CD4-positive, alpha-beta T cell (primary cell): ENCODE measurements at places on chromosomes 4 and X. TPM values are rescaled to one million over a fixed set of nuclear protein-coding genes. Genes with fewer than 3 reads are reported as not detected.
A peak's percentile ranks its signal among the peaks of the same experiment; 100 is the strongest.

GRCh38 chrX:16479206-16479869 lies 170.6 kb upstream of the S100G start:
- no peak overlapping the region for H3K27ac ChIP-seq
- no peaks in the 10 kb centered on the region for H3K27me3 ChIP-seq
- no peaks in the 10 kb centered on the region for H3K36me3 ChIP-seq
- H3K4me3 ChIP-seq = no peak overlapping the region
- DNase-seq = no peak

- DNase-seq = no peak
- H3K4me3 ChIP-seq = no peak overlapping the region
- no peak overlapping the region for H3K27ac ChIP-seq
Observed at GRCh38 chr4:186819342-186820086, 95.9 kb upstream of the FAT1 start.

- H3K27ac ChIP-seq = no peak overlapping the region
- H3K36me3 ChIP-seq = no peaks in the 10 kb centered on the region
- no peak for DNase-seq
- H3K4me3 ChIP-seq = no peak overlapping the region
Observed at GRCh38 chr4:5511791-5512190, 196.6 kb downstream of the EVC2 start.

DNA sequence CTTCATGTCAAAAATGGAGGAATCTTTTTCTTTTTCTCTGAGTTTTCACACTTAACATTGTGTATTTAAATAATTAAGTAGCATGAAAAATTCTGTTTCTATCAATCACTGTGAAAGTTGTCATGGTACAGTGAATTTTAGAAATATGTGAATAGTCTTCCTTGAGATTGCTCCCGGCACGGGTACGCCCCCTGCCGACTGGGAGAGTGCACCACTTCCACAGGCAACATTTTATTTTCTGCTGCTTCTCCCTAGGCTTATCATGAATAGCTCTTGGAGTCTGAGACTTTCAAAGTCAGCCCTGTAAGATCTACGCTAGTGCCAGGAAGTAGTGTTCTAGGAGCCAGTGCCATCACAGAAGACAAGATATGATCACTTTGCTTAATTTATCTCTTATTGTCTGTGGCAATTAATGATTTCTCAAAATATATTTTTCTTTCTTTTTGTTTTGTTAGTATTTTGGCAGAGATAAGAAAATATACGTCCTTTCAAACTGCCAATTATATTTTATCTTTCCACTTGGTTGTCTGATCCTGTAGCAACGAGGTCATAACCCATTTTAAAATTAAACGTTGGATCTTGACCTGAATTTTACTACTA lies 763.8 kb upstream of the AADAT start:
- H3K36me3 ChIP-seq = no peaks in the 10 kb centered on the region
- no peaks in the 10 kb centered on the region for H3K27me3 ChIP-seq
- no peak overlapping the region for H3K27ac ChIP-seq
- no peak overlapping the region for H3K4me3 ChIP-seq
- H3K4me1 ChIP-seq = no peaks in the 10 kb centered on the region
- no peak for DNase-seq

DNA sequence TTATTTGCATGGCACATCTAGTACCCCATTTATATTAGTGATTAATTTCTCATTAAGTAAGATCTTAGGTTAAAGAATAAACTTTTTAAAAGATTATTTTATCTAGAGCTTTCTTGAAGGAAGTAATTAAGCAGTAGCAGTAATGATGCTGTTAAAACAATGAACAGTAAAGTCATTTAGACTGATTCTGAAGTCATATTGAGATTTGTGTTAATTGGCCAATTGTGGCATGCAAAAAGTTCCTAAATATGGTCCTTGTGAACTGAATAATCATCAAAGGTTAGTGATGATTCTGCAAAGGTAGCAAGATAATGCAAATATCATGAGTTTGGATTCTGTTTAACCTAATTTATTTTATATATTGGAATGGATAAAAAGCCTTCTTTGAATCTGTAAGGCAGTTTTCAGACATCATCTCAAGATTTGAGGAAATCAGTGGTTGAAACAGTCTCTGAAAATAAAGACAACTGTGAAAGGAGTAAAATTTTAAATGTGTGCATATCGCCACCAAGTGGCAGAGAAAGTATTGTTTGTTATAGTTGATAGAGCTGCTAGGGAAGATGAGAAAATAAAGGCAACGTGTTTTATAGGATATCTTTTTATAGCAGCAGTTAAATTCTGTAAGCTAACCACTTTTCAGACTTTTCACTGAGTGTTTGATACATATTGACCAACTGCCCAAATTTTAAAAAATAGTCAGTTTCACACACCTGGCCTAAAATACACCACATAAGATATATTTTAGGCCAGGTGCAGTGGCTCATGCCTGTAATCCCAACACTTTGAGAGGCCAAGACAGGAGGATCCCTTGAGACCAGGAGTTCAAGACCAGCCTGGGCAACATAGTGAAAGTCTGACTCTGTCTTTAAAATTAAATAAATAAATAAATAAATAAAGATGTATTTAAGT lies 79.6 kb downstream of the CCKAR start:
- no peaks in the 10 kb centered on the region for H3K27me3 ChIP-seq
- DNase-seq = no peak
- H3K36me3 ChIP-seq = peaks cover 13% of the 10 kb centered on the region
- no peak overlapping the region for H3K4me3 ChIP-seq
- no peaks in the 10 kb centered on the region for H3K4me1 ChIP-seq
- H3K27ac ChIP-seq = no peak overlapping the region

The PPEF2 gene
- total RNA-seq = 0.56 TPM

DNA sequence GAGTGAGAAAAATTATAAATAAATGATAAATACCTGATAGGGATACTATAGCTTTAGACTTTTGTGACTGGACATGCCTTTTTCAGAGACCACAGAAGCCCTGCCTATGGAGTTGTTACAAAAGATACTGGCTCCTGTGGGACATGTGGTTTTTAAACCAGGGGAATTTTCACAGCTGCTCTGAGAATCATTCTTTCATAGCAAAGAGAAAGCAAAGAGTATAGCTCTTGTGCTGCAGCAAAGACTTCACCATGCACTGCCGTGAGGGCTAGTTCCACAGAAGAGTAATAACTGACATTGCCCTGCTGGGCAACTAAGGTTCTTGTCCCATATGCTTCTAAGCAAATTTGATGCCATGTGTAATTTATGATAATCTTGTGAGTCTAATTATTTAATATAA lies 98.2 kb downstream of the MAPK10 start:
- no peak overlapping the region for H3K4me3 ChIP-seq
- no peaks in the 10 kb centered on the region for H3K4me1 ChIP-seq
- DNase-seq = no peak
- no peaks in the 10 kb centered on the region for H3K27me3 ChIP-seq

The GAGE12J gene
- not detected for total RNA-seq

The MGARP gene
- total RNA-seq = not detected

- no peaks in the 10 kb centered on the region for H3K27me3 ChIP-seq
- no peak overlapping the region for H3K27ac ChIP-seq
- DNase-seq = no peak
Observed at GRCh38 chr4:16573739-16574138, 324.7 kb downstream of the LDB2 start.

DNA sequence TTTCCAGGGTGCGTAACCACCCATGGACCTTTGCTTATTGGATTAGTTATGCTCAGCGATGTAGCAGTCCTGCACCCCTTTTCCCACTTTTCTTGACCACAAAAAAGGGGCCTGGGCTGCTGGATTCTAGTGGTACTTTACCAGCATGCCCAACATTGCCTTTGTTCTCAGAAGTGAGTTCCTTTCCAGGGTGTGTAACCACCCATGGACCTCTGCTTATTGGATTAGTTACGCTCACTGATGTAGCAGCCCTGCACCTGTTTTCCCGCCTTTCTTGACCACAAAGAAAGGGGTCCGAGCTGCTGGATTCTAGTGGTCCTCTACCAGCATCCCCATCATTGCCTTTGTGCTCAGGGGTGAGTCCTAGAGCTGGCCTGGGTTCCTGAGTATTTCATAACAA lies 138.2 kb downstream of the COX18 start:
- H3K4me1 ChIP-seq = no peaks in the 10 kb centered on the region
- no peaks in the 10 kb centered on the region for H3K36me3 ChIP-seq
- H3K4me3 ChIP-seq = no peak overlapping the region
- H3K27me3 ChIP-seq = no peaks in the 10 kb centered on the region

- H3K36me3 ChIP-seq = no peaks in the 10 kb centered on the region
- DNase-seq = no peak
- H3K4me3 ChIP-seq = no peak overlapping the region
- H3K27me3 ChIP-seq = no peaks in the 10 kb centered on the region
Observed at GRCh38 chr4:80101792-80102116, 28.7 kb upstream of the ANTXR2 start.

DNA sequence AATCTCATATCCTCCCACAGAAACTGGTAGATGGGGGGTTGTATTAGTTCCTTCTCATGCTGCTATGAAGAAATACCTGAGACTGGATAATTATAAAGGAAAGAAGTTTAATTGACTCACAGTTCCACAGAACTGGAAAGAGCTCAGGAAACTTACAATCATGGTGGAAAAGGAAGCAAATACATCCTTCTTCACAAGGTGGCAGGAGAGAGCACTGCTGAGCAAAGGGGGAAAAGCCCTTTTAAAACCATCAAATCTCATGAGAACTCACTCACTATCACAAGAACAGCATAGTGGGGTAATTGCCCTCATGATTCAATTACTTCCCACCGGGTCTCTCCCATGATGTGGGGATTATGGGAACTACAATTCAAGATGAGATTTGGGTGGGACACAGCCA lies 250.5 kb upstream of the GPRIN3 start:
- DNase-seq = no peak
- no peak overlapping the region for H3K27ac ChIP-seq
- no peaks in the 10 kb centered on the region for H3K36me3 ChIP-seq
- H3K4me3 ChIP-seq = no peak overlapping the region

The MMRN1 gene
- 0.22 TPM for total RNA-seq

The PLXNB3 gene
- total RNA-seq = not detected

The NCAPG gene
- total RNA-seq = 0.61 TPM

GRCh38 chr4:89685277-89685676 lies 151.7 kb downstream of the SNCA start:
- no peaks in the 10 kb centered on the region for H3K4me1 ChIP-seq
- H3K27me3 ChIP-seq = peaks cover 5% of the 10 kb centered on the region
- no peaks in the 10 kb centered on the region for H3K36me3 ChIP-seq
- no peak overlapping the region for H3K4me3 ChIP-seq
- no peak overlapping the region for H3K27ac ChIP-seq

DNA sequence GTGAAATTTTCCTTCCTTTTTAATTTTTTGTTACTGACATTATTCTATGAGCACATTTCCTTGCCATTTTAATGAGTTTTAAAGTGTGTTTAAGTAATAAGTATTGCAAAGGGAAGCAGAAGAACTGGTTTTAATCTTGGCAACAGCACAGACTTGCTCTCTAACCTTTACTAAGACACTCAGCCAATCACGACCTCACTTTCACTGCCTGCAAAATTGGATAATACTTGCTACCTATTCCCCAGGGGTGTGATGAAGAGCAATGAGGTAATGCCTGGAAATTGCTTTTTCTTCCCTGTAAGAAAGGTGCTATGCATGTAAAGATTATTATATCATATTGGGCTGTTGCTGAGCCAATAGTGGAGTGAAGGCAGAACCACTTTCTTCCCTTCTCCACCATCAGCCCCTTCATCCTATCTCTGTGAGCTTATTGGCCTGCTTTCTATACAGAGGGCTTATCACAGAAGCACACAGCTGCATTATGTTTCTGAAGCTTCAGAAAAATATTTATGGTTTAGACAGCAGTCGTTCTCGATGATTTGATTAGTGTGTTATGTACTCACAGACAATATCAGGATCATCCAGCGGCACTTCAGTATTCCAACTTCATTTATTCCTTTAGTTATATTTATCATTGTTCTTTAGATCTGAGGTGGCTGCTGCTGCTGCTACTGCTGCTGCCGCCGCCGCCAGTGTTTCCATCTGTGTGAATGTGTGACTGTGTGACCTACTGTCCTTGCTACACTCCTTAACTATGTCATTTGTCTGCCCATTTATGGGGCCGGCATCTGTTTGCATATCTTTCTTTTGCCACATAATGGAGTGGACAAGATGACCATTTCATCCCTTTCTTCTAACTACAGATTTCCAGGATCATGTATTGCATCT lies 255.1 kb downstream of the C4orf33 start:
- H3K4me1 ChIP-seq = no peaks in the 10 kb centered on the region
- H3K27ac ChIP-seq = no peak overlapping the region
- no peak overlapping the region for H3K4me3 ChIP-seq
- no peaks in the 10 kb centered on the region for H3K27me3 ChIP-seq
- no peaks in the 10 kb centered on the region for H3K36me3 ChIP-seq

DNA sequence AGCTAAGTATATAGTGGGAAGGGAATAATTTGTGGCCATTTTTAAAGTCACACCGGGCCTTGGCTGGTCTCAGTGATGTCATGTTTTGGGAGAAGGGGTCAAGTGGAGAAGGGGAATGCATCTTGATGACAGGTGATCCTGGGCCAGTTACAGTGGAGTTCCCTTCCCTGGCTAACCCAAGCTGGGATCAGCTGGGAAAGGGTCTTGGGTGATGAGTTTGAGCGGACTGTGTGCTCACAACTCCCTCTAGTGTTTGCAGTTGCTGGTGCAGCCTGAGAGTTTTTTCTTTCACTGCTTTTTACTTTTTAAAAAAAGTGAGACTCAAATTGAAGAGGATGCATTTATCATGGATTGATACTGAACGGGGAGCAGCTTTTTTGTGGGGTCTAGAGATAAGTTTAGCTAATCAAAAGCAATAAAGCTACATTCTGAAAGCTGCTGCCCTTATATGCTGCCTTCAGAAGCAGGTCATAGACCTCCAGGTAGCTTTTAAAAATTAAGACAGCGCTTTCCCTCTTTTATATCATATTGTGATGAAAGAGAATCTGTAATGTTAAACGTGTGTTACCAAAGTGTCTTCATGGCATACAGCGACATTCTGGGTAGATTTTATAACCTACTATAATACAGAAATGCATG lies 164.7 kb downstream of the DCLK2 start:
- no peaks in the 10 kb centered on the region for H3K4me1 ChIP-seq
- H3K27me3 ChIP-seq = peaks cover 3% of the 10 kb centered on the region
- no peaks in the 10 kb centered on the region for H3K36me3 ChIP-seq
- H3K27ac ChIP-seq = no peak overlapping the region

The MTM1 gene
- total RNA-seq = 26.9 TPM

DNA sequence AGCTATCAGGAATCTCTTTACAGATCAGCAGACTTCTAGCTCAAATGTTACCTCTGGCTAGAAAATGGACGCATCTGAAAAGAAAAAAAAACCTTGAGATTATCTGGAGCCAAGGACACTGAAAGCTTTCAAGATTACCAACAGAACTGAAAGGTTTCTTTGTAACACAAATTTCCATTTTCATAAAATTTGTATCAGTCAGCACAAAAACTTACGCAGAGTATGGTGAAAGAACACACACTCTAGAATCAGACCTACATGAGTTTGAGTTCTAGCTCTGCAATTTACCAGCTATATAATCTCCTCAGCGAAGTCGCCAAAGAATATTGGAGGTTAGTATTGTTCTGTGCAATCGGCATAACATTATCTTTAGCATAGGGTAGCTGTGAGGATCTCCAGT lies 1.8 kb downstream of the TAB3 start:
- peak overlapping the region; percentile 72 for H3K4me3 ChIP-seq
- H3K36me3 ChIP-seq = no peaks in the 10 kb centered on the region
- DNase-seq = no peak
- no peak overlapping the region for H3K27ac ChIP-seq
- H3K4me1 ChIP-seq = peaks cover 16% of the 10 kb centered on the region
- no peaks in the 10 kb centered on the region for H3K27me3 ChIP-seq

GRCh38 chr4:155071962-155072361 lies 136.5 kb upstream of the NPY2R start:
- H3K4me3 ChIP-seq = no peak overlapping the region
- no peaks in the 10 kb centered on the region for H3K36me3 ChIP-seq
- H3K27me3 ChIP-seq = no peaks in the 10 kb centered on the region
- no peaks in the 10 kb centered on the region for H3K4me1 ChIP-seq

GRCh38 chrX:15143825-15144121 lies 126.1 kb downstream of the ASB9 start:
- no peak overlapping the region for H3K4me3 ChIP-seq
- no peak overlapping the region for H3K27ac ChIP-seq
- no peak for DNase-seq
- peaks cover 6% of the 10 kb centered on the region for H3K4me1 ChIP-seq
- no peaks in the 10 kb centered on the region for H3K27me3 ChIP-seq
- H3K36me3 ChIP-seq = no peaks in the 10 kb centered on the region
